Activated CD8-positive, alpha-beta memory T cell treated with anti-CD3 and anti-CD28 coated beads, Interleukin-2, amount 10 ng/mL, durations not matched to agents 7 days and 5 days (primary cell): ENCODE measurements at places on chromosomes 12 and 14.

DNA sequence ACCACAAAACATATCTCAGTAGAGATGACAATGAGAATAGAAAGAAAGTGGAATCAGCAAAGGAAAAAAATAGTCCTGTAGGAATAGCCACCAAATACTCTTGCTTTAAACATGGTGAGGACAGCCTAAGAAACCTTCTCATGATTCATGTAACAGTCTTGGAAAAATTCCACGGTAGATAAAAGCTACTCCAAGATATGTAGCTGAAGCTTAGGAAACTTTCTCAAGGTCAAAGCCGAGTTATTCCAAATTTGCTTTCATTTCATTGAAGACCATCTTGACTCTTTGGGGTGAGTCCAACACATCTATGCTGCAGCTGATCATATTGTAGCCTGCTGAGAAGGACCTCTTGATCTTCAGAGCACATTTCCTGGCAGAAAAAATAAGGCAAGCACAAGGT is 157.6 kb downstream of the PAH start:
- no peak overlapping the region for H3K27ac ChIP-seq
- peaks cover 19% of the 10 kb centered on the region for H3K27me3 ChIP-seq
- H3K4me1 ChIP-seq, result no peaks in the 10 kb centered on the region

DNA sequence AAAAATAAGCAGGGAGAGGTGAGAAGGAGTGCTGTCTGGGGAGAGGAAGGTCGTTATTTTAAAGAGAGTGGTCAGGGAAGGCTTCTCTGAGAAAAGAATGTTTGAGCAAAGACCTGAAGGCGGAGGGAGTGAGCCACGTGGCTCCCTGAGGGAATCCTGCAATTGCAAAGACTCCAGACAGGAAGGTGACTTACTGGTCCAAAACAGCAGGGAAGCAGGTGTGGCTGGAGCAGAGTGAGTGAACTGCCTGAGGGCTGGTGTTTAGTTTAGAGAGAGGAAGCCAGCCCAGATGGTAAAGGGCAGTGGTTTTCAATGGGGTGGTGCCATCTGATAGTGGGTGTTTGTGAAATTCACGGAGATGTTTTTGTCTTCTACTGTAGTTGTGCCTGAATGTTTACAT is 58.8 kb upstream of the LTA4H start:
- H3K27me3 ChIP-seq, result no peaks in the 10 kb centered on the region
- no peak for DNase-seq
- H3K4me1 ChIP-seq, result peaks cover 10% of the 10 kb centered on the region

DNA sequence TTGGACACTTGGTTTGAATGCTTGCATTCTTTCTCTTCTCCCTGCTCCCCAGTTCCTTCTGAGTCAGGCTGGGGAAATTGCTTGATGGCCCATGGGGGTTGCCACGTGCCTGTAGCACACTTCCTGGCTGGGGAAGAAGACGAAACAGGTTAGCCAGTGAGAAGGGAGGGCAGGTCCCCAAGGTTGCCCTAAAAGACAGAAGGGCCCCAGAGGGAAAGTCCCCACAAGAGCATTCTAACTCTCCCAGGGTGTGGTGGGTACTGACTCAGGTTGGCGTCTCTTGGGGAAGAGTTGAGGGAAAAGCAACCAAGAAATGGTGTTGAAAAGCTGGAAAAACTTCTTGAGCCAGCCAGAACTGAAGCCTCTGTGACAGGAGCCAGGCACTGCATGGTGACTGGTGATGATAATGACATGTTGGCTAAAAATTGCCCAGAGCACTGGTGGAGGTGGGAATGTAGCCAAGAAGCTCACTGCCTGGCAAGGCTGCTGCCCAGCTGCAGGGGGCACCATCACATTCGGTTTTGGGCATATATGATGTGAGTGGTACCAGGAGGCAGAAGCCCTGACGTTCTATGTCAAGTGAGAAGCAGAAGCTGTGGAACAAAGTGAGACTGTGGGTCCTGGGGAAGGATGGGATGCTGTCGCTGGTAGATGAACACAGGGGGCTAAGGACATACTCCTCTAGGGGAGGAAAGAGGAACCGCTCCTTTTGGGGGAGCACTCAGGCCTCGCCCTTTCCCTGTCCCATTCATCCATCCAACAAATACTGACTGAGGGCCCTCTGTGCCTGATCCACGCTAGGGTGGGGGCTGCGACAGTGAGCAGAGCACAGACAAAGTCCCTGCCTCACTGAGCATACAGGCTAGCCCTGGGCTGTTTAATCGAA is 8.1 kb upstream of the RABGGTA start:
- H3K4me1 ChIP-seq, result peaks cover 25% of the 10 kb centered on the region
- H3K27ac ChIP-seq, result no peak overlapping the region
- H3K27me3 ChIP-seq, result no peaks in the 10 kb centered on the region

DNA sequence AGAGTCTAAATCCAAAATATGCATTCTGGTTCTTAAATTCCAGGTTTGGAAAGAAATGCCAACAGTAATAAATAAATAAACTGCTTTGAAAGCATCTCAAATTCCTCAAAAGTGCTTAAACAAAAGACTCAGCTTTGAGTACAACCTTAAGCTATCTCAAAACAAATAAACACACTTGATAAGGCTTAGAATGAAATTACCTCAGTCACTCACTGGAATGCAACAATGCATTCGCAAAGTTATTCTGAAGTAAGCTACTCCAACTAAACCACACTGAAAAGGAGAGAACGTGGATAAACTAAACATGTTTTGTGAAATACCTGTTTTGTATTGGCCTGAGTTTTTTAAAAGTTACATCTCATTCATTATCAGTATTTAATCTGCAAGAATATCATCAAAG is 1.2 kb downstream of the SPTSSA start:
- H3K36me3 ChIP-seq, result peaks cover 8% of the 10 kb centered on the region
- peak overlapping the region; percentile 83 for H3K4me3 ChIP-seq
- H3K27me3 ChIP-seq, result no peaks in the 10 kb centered on the region
- peak overlapping the region; percentile 78 for H3K27ac ChIP-seq

DNA sequence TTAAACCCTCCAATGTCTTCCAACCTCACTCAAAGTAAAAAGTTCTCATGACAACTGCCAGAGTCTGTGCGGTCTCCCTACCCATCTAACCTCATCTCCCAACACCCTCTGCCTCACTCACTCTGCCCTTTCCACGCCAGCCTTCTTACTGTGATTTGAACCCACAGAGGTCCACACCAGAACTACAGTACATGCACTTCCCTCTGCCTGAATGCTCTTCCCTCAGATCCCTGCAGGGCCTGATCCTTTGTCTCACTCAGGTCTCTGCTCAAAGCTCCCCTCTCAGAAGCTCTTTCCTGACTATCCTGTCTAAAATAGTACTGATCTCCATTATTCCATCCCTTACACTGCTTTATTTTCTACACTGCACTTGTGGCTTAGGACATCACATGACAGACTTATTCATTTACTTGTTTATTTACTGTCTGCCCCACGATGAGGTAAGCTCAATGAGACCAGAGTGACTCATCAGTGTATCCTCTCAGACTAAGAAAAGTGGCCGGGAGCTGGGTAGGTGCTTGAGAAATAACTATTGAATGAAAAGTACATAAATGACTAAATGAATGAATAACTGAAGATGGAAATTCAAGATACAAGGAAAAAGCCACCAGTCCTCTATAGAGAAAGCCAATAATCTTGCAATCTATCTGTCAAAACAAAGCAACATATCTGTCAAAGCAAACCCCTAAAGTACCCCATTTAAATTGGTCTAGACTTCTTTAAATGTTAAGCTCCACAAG is 17.1 kb downstream of the POMT2 start:
- peak; percentile 78 for DNase-seq
- H3K4me1 ChIP-seq, result peaks cover 26% of the 10 kb centered on the region
- H3K4me3 ChIP-seq, result no peak overlapping the region
- peaks cover 3% of the 10 kb centered on the region for H3K27me3 ChIP-seq
- H3K36me3 ChIP-seq, result no peaks in the 10 kb centered on the region

GRCh38 chr12:66087365-66087943 is 43.1 kb downstream of the LLPH start:
- peak; percentile 65 for DNase-seq
- H3K36me3 ChIP-seq, result no peaks in the 10 kb centered on the region
- H3K27ac ChIP-seq, result no peak overlapping the region
- no peaks in the 10 kb centered on the region for H3K4me1 ChIP-seq

DNA sequence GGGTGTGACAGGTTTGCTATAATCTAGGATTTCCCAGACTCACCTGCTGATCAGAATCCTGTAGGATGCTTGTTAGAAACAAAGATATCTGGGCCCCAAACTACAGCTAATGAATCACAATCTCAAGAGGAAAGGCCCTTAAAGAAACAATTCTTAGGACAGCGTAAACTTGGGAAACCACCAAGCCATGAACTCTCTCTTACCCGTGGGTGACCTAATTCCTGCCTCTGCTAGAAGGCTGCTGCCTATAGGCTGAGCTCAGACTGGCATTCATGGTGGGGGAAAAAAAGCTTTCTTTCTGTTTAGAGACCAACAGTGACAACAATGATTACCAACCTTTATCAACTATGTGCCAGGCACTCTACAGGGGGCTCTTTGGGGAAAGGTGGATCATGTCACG is 213.9 kb upstream of the FKBP4 start:
- no peak overlapping the region for H3K4me3 ChIP-seq
- H3K27ac ChIP-seq, result no peak overlapping the region
- no peaks in the 10 kb centered on the region for H3K36me3 ChIP-seq
- peaks cover 1% of the 10 kb centered on the region for H3K4me1 ChIP-seq
- H3K27me3 ChIP-seq, result peaks cover 37% of the 10 kb centered on the region
